Kidney tubule cell (primary cell): ENCODE measurements at places on chromosomes 1 and 21.
A peak's percentile ranks its signal among the peaks of the same experiment; 100 is the strongest.

- no peak for DNase-seq
Observed at GRCh38 chr1:160789702-160790611, 6.0 kb upstream of the LY9 start.

- DNase-seq, result no peak
Observed at GRCh38 chr21:31556662-31557061, 102.8 kb upstream of the SOD1 start.

DNA sequence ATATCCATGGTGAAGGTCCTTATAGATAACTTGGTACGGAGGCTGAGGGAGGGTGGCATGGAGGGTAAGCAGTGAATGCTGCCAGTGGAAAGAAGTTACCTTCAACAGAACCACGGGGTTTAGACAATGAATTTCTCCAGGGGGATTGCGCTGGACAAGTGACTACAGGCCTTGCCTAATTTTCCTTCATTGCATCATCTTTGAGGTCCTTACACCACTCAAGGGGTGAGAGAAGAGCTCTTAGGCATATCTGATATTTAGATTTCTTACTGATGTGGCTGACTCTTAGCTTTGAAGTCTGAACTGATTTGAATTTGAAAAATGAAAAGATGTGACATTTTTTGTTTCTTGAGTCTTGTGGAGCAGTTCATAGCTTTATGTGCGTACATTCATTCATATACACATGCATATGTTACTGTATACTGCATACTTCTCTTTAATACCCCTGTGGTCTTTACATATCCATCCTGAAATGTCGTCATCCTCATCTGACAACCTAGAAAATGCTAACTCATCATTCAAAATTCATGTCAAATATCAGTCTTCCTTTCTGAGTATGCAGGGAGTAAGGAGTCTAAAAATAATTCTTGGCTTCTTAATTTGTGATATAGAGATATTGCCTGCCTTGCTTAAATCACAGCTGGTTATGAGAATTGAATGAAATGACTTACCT lies 63.6 kb downstream of the DNM3 start:
- DNase-seq, result no peak

DNA sequence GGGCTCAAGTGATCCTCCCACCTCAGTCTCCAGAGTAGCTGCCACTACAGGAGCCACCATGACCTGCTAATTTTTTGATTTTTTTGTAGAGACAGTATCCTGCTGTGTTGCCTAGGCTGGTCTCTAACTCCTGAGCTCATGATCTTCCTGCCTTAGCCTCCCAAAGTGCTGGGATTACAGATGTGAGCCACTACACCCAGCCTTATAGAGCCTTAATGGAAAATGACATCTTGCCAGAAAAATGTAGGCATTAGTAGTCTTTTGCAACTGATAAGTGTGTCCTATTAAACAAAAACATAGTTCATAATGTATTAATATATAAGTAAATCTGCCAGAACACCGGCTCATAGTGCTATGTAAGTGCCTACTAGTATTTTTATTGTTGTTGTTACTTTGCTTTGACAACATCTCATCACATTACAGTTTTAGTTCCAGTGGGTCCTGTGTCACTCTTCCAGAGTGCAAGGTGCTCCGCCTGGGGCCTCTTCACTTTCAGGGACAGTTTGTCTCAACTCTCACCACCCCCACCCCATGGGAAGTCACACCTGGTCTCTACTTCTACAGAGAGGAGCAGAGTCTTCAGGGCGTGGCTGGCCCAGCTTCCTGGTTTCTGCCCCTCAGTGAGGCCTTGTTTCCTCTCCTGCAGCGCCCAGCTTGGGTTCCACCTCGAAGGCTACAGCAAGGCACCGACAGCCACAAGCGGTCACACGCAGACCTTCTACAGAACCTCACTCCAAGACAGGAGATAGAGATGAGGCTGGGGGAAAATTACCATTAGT lies 30.1 kb downstream of the RHOU start:
- no peak for DNase-seq

GRCh38 chr1:165899461-165899941 lies 72.1 kb downstream of the UCK2 start:
- DNase-seq, result no peak

DNA sequence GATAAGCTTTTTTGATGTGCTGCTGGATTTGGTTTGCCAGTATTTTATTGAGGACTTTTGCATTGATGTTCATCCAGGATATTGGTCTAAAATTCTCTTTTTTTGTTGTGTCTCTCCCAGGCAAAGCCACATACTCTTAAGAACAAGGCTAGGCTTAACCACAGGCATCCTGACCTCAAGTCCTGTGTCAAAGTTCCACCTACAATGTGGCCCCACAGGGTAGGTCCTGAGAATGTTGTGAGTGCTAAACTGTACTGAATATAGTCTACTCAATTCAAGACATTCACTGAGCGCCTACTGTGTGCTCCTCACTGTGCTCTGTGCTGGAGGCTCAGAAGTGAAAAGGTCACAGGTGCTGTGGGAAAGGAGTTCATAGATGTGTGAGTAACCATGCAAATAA lies 20.6 kb downstream of the DDAH1 start:
- DNase-seq, result no peak

GRCh38 chr21:45014747-45015468 lies 59.5 kb upstream of the ADARB1 start:
- no peak for DNase-seq

DNA sequence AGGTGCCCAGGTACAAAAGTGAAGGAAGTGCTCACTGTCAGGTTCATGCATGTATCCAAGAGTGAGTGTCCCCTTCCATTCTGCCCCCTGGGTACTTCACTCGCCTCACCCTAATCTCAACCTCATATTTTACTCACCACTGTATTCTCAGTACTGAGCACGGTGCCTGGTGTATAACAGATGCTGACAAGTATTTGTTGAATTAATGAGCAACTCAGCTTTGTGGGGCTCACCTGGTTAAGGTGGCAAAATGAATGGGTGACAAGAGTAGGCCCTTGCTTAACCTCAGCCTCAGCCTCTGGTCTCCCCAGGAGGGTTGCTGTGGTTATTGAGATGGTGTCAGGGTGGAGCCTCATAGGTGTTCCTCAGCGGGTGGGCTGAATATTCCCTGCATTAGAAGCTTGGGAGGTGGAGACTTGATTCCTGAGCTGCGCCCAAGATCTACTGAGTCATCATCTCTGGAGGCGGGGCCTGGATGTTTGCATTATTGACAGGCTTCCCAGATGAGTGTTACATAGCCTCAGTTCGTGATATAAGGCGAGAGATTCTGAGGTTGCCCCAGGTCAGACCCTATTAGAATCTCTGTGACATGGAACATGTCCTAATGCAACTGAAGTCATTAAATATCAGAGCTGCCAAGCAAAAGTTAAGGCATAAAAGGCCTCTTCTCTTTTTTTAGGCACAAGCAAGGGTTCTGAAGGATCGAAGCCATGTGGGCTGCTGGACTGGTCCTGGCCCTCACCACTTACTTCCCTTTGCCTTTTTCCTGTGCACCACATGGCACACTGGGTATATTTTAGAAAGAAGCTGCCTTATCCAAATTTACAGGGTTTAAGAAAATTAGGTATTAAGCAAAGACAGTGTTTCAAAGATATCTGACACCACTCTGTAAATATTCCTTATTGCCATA lies 39.2 kb downstream of the SYT6 start:
- no peak for DNase-seq

- DNase-seq, result no peak
Observed at GRCh38 chr21:39066829-39067780, 116.1 kb downstream of the PSMG1 start.

GRCh38 chr1:69172003-69173000 lies 395.4 kb upstream of the LRRC7 start:
- DNase-seq, result peak; percentile 22

GRCh38 chr1:240888039-240888786 lies 276.3 kb upstream of the GREM2 start:
- peak; percentile 48 for DNase-seq

- DNase-seq, result peak; percentile 63
Observed at GRCh38 chr1:47559944-47560695, 122.3 kb downstream of the FOXD2 start.

DNA sequence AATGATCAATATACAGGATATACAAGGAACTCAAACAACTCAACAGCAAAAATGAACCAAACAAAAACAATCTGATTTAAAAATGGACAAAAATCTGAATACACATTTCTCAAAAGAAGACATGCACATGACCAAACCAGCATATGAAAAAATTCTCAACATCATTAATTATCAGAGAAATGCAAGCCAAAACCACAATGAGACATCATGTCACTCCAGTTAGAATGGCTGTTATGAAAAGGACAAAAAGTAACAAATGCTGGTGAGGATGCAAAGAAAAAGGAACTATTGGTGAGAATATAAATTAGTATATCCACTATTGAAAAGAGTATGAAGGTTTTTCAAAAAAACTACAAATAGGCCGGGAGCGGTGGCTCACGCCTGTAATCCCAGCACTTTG lies 42.0 kb downstream of the FCRL3 start:
- DNase-seq, result no peak

GRCh38 chr1:68470388-68470970 lies 20.7 kb upstream of the RPE65 start:
- DNase-seq, result peak; percentile 30

DNA sequence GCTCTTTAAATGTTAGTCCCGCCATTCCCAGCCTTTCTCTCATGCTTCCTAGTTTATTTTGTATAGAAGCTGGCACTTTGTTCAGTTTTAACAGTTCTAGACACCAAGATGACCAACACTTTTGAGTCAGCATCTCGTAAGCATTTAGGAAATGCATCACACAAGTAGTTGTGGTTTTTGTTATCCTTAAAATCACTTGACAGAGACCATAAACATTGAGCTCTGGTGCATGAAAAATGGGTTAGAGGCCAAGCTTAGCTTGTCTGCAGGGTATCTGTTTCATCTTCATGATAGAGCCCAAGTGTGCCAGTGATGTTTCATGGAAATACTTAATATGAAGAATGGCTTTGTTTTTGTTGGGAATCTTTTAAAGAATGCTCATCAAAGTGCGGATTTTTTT lies 159.7 kb downstream of the DISP1 start:
- peak; percentile 77 for DNase-seq

- peak; percentile 60 for DNase-seq
Observed at GRCh38 chr1:162690672-162691434, 58.6 kb downstream of the DDR2 start.

GRCh38 chr1:226711976-226712741 lies 26.9 kb downstream of the ITPKB start:
- DNase-seq, result no peak
